ENCODE measurements at places on chromosomes 13 and 19.

- DNase-seq, result no peak
Observed at GRCh38 chr19:6527893-6528543, 2.8 kb upstream of the TNFSF9 start.

DNA sequence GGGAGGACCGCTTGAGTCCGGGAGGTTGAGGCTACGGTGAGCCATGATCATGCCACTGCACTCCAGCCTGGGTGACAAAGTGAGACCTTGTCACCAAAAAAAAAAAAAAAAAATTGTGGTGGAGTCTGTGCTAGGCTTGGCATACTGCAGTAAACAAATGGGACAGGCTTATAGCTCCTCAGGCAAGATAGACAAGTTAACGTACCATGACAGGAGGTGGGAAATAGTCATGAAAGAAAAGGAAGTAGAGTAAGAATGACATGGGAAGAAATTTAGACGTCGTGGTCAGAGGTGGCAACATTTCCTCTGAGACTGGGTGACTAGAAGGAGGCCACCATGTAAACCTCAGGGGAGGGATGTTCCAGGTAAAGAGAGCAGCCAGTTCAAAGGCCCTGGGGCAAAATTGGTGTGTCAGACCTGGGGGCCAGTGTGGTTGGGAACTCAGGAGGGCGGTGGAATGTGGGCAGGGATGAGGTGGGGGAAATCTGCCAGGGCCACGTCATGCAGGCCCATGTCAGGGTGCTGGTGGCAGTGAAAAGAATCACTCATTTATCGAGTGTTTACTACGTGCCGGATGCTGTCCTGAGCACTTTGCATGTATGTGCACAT is 5.6 kb downstream of the SNRPA start:
- no peak for DNase-seq

DNA sequence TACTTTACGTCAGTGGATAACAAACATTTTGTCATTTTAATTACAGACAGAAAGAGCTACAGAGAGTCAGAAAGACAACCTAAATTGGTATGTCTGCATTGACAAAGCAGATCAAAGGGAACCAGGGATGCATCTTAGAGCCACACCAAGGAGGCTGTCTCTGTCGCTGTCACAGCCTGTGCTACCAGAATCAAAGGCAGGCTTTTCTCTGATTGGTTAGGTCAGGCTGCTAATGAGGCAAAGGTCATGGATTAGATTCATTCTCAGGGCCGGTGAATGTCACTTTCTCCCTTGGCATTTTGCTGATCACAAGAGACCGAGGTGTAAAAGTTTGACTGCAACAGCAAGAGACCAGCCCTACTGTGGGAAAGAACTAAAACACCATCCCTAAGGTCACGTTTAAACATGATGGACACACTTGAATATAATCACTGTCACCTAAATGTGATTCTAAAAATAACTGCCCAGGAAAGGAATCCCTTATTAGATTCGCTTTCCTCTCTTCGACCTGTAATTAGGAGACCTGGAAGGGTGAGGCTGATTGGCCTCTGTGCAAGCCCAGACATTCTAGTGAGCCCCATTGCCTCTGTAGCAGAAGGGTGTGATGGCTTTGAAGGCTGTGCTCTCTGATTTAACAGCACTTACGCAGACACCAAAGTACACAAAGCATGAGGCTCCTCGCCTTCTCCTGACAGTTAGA is 314.4 kb upstream of the NBEA start:
- DNase-seq, result no peak

GRCh38 chr13:111060237-111060919 is 54.7 kb upstream of the ARHGEF7 start:
- no peak for DNase-seq

GRCh38 chr13:47798906-47799305 is 202.2 kb downstream of the SUCLA2 start:
- no peak for DNase-seq

DNA sequence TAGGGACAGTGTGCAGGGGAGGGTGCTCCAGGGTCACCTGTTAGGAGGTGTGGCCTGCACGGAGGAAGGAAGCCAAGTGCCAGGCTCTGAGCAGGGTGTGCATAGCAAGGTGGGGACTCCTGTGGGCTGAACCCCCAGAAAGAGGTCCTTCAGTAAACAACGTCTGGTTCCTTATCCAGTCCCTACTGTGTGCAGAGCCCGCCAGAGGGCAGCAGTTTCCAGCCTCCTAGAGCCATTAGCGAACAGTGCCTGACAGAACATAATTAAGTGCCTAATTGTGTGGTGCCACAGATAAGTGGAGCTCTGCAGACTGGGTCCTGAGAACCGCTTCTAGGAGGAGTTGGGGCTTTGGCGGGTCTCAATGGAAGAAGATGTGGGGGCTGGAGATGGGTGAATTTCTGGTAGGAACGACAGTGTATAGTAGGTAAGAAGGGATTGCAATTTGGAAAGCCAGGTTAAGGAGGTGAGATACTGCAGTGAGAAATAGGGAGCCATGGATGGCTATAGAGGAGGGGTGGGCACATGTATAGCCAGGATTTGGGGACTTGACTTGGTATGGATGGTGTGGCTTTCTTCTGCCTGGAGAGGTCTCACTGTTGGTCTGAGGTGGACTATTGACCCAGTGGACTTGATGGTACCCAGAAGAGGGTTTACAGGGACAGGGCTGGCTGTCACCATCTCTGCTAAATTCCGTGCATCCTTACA is 323.1 kb downstream of the ZNF536 start:
- peak; percentile 40 for DNase-seq
